Fibroblast of pulmonary artery (primary cell): ENCODE measurements at places on chromosomes 11 and 22.

- peak; percentile 2 for DNase-seq
Measured at GRCh38 chr22:43587574-43587973, 175.8 kb downstream of the MPPED1 start.

GRCh38 chr11:72040491-72041363 is 39.6 kb downstream of the NUMA1 start:
- DNase-seq: peak; percentile 97

DNA sequence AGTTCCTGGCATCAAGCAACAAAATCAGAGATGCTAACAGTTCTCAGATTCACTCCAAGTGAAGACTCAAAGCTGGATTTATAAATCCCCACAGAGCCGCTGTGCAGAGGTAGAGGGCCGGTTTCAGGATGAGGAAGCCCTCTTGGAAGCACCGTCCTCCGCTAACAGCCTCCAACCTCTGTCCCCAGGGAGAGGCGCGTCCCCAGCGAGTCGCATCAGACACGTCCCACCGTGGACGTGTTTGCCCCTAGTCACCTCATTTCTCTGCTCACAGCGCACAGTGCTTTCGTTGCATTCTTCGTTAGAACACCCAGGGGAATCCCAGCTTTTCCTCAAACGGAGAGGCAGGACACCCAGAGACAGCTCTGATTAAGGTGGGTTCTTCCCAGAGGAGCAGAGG is 642.9 kb downstream of the BRD1 start:
- DNase-seq: no peak

- DNase-seq: no peak
Measured at GRCh38 chr11:123381817-123382554, 48.1 kb upstream of the GRAMD1B start.

- DNase-seq: no peak
Measured at GRCh38 chr11:70926543-70927201, 325.7 kb downstream of the SHANK2 start.

- DNase-seq: no peak
Measured at GRCh38 chr11:95443386-95443785, 212.4 kb upstream of the SESN3 start.

DNA sequence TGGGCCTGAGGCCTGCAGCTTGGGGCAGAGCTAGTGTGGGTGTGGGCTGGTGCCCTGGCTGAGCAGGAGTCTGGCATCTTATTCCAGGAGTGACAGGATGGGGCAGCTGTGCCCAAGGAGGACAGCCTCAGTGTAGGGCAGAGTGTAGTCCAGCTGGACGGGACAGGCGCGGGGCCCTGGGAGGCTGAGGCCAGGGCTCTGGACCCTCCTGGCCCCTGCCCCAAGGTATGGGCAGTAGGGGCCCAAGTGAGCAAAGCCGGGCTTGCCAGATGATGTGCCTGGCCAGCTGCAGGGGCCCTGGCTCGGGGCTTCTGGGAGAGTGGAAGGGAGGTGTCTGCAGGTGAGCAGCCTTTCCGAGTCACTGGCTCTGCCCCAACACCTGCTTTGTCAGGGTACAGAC is 1190.9 kb downstream of the BRD1 start:
- DNase-seq: no peak

DNA sequence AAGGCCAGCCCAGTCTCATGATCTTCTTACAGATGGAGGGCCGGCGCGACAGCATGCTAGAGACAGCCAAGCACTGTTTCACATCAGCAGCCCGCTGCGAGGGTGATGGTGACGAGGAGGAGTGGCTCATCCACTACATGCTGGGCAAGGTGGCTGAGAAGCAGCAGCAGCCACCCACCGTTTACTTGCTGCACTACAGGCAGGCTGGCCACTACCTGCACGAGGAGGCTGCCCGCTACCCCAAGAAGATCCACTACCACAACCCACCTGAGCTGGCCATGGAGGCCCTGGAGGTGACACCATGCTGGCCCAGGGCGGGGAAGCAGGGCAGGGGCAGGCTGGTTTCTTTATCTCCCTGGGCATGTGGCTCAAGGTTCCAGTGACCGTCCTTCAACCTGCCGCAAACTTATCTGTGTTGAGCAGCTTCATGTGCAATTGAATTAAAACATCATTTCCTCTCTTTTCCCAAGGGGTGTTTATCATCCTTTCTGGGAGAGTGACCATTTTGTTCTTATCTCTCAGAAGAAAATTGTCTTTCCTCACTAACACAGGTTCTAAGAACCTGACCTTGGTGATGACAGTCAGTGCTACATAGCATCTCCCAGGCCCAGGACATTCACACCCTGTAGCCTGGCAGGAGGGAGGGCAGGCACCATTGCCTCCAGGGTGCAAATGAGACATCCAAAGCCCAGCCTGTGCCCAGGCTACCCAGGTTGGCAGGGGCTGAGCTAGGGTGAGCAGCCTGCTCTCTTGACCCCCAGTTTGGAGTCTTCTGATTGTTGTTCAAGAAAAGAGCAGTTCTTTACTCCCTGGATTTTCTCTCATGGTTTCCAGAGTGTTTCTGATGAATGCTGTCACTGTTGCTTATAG is 80.7 kb downstream of the CABIN1 start:
- no peak for DNase-seq

- no peak for DNase-seq
Measured at GRCh38 chr11:111395081-111395480, 16.0 kb upstream of the POU2AF1 start.

DNA sequence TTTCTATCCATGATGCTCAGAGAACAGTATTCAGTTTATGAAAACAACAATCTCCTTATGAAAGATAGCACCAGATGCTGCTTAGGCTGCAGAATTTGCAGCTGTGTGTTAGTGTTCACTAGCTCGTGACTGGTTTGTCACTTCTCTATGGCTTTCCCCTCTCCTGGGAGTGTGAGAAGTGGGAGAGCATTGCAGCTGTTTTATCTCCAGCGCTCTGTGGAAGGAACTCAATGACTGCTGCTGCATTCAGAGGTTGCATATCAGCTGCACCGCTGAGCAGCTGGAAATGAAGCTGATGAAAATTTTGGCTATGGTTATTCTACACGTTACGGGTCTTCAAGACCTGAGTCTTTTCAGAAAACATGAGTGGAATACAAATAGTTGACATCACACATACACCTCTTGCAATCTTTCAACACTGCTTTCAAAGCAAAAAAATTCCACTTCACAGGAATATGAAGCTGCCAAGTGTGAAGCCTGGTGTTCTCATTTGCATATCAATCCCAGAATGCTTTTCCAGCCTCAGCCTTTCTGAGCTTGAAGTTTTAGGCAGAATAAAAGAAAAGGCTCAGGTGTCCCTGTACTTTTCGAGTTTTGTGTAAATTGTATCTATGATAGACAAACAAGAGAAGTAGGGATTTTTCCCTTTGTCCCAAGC is 149.3 kb upstream of the DDI1 start:
- DNase-seq: no peak

GRCh38 chr11:26843539-26843938 is 121.7 kb upstream of the SLC5A12 start:
- DNase-seq: no peak

DNA sequence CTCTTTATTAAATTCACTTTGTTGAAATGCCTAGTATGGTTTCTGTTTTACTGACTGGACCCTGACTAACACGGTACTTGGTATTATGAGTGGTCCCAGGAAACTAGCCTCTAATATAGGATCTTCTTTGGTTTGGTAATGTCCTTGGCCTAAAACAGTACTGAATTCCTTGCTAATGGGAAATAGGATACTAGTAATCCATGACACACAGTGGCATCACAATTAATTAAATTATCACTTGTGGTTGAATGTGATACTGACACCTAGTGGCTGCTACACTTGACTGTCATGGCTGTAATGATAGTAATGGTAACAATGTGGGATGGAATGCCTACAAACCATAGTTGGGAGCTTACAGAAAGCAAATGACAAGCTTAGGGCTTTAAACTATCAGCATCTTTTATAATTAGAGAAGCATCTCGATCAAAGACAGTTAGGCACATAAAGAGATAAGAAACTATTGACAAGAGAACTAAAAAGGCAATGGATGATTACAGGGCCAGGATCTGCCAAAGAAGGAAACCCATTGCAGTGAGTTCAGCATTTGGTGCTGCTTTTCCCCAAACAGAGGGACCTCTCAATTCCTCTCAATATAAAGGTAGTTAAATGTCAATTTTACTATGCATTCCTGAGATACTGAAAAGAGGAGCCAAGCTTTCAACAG is 8.6 kb downstream of the DNHD1 start:
- DNase-seq: peak; percentile 74

GRCh38 chr11:6025056-6025455 is 5.5 kb downstream of the OR56A1 start:
- DNase-seq: no peak

- DNase-seq: no peak
Measured at GRCh38 chr22:45869340-45869847, 107.6 kb downstream of the WNT7B start.

DNA sequence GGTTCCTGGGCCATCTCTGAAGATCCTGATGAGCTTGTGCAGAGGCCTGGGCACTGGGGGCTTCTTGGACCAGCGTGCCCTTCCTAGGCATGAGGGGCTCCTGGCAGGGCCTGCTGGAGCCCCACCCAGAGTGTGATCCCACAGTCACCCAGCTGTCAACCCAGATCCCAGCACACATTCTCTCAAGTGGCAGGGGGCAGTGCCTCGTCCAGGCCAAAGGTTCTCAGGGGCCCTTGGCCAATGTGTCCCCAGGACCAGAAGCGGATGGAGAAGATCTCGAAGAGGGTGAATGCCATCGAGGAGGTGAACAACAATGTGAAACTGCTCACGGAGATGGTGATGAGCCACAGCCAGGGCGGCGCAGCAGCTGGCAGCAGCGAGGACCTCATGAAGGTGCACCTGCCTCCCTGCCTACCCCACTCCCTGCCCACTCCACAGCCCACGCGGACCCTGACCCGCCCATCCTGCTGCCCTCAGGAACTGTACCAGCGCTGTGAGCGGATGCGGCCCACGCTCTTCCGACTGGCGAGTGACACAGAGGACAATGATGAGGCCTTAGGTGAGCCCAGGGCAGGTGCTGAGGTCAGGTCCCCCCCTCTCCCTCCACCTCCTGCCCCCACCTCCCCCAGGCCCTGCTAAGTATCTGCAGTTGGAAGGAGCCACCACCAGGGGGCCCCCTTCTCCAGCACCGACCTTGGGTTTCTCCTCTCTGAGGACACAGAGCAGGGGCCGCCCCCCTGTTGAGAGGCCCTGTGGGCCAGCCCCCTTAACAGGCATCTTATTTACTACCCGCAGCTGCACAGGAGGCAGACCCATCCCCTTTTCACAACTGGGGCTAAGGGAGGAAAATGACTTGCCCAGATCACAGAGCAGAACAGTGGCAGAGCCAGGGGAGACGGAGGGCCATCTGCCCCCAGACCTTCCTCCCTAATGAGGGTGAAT is 14.7 kb downstream of the GGA1 start:
- peak; percentile 60 for DNase-seq

GRCh38 chr11:66443602-66444001 is 5.0 kb upstream of the MRPL11 start:
- DNase-seq: peak; percentile 68

DNA sequence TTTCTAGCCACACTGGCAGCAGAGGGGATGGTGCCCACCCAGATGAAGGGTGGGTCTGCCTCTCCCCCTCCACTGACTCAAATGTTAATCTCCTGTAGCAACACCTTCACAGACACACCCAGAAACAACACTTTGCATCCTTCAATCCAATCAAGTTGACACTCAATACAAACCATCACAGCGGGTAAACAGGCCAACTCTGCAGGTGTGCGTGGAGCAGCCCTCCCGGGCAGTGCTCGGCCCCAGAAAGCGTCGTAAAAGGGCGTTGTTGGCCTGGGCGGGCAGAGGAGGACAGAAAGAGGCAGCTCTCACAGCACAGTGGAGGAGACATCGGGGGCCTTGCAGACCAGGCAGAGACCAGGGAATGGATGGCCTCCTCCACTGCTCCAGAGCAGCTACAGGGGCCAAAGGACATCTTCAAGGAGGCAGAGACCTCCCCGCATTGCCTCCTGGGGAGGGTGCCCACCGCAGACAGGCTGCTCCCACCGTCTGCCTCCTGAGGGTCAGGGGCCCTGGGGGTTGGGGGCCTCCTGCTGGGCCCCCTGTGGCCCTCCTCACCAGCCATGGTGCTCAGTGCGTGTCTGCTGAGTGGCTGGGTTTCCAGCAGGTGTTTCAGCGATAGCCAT is 56.1 kb upstream of the FADD start:
- DNase-seq: no peak

DNA sequence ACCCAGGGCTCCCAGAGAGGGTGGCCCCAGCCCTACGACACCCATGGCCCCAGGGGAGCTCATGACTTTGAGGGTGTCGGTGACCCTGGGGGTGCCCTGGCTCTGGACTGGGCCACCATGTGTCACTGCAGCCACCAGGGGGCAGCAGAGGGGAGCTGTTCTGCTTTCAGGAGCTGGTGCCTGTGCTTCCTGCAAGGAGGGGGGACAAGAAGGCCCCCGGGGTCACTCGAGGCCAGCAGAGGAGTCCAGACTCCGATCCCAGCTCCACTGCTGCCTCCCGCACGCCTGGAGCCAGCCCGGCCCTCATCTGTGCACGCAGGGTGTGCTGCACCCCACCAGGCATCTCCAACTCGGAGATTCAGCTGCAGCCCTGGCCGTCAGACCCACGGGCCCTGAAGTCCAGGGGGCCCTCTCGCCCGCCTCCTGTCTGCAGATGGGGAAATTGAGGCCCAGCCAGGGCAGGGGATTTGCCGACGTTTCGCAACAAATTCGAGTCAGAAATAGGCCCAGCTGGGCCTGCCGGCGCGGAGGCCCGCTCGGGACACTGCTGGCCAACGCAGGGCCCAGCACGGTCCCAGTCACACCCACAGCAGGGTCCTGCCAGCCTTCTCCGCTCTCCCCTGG is 29.5 kb upstream of the WNT7B start:
- peak; percentile 90 for DNase-seq

- DNase-seq: peak; percentile 87
Measured at GRCh38 chr11:73257342-73258103, 14.6 kb upstream of the P2RY6 start.

DNA sequence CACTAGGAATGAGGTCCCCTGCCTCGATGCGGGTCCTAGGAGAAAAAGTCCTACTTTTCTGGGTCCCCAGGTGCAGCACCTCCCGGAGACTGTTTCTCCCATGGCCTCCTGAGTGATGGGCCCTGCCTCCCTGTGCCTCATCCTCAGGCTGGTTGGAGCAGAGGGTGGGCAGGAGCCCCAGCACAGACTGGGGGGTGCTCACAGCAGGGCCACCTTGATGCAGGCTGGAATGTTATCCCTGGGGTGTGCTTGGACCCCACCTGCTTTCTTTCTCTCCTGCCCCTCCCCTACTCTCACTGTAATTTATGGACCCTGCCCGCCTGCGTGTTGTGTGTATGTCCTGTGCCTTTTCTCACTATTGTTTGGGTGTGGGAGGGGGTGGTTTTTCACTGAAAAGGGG is 8.1 kb downstream of the SHISA8 start:
- DNase-seq: no peak

DNA sequence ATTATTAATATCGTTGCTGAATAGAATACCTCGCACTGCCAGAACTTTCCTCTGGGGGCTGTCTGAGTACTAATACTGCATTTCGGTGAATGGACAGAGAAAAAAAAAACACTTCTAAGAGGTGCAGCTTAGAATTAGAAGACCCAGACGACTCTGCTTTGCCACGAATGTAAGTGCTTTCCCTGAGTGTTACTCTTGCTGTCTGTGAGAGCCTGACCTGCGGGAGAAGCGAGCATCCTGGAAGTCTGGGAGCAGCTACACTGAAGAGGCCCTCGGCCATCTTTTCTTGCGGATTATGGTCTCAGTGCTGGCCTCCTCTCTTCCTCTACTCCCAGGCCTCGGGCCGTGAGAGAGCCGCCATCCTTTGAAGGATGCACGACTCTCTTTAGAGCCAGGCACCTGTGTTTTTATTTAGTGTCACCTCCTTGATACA is 94.9 kb downstream of the SCN3B start:
- no peak for DNase-seq

- no peak for DNase-seq
Measured at GRCh38 chr22:43823353-43823908, 11.3 kb upstream of the EFCAB6 start.

- no peak for DNase-seq
Measured at GRCh38 chr11:65872586-65873317, at the start of gene EFEMP2. Gene EFEMP2, minus strand, starts transcription at chr11:65872800. Its CDS starts 446 bp downstream, at chr11:65872354.
